Stimulated activated CD4-positive, alpha-beta T cell treated with anti-CD3 and anti-CD28 coated beads, Interleukin-4, amount 100 ng/mL, for 4 hours (primary cell): ENCODE measurements at places on chromosomes 7 and 10.

DNA sequence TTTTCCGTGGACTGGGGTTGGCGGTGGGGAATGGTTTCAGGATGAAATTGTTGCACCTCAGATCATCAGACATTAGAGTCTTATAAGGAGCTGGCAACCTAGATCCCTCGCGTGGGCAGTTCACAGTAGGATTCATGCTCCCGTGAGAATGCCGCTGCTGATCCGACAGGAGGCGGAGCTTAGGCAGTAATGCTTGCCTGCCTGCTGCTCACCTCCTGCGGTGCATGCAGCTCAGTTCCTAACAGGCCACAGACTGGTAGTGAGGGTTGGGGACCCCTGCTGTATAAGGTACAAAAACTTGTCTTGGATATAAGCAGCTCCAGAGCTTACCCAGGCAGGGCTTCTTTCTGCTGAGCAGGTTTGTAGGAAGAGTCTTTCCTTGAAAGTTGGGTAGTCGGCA is 53.9 kb downstream of the SHH start:
- DNase-seq, result no peak

DNA sequence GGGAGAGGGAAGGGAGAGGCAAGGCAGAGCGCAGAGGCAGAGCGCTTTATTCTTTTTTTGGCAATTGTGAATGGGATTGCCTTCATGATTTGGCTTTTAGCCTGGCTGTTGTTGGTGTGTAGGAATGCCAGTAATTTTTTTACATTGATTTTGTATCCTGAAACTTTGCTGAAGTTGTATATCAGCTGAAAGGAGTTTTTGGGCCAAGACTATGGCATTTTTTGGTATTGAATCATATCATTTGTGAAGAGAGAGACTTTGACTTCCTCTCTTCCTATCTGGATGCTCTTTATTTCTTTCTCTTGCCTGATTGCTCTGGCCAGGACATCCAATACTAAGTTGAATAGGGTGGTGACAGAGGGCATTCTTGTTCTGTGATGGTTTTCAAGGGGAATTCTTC is 291.3 kb downstream of the REEP3 start:
- no peak for DNase-seq

- no peak for DNase-seq
These were observed 75.2 kb upstream of the CELF2 start for GRCh38 chr10:10942441-10942840.

GRCh38 chr7:87058744-87059524 is 520 bp downstream of the ELAPOR2 start:
- no peak for DNase-seq

DNA sequence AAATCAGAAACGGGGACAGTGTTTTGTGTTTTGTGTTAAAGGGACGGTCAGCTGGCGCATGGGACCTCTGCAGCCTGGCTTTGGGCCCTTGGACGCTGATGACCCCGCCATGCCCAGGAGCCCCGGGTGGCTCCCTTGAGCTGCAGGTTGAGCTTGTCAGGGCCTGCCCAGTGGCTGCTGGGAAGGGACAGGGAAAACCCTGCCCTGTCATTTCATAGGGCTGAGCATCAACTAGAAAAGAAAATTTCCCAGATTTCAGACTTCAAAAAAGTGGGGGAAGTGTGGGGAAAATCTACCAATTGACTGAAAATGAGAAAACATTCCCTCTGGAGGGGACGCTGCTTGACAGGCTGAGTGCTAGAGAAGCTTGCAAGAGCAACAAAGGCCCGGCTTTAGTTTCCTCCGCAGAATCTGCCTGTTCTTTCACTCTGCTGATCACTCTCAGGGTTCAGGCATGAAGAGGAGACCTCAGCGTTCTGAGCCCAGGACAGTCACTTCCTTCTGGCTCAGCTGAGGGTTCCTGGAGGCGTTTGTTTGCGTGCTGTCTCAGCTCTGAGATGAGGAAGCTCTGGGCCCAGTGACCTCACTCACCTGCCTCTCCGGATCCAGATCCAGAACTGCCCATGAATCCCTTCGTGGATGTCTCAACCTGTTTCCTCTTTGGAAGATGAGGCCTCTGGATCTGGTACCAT is 18.6 kb upstream of the DNAJB6 start:
- no peak for DNase-seq

- DNase-seq, result no peak
These were observed 327.4 kb downstream of the RPS24 start for GRCh38 chr10:78361031-78361430.

DNA sequence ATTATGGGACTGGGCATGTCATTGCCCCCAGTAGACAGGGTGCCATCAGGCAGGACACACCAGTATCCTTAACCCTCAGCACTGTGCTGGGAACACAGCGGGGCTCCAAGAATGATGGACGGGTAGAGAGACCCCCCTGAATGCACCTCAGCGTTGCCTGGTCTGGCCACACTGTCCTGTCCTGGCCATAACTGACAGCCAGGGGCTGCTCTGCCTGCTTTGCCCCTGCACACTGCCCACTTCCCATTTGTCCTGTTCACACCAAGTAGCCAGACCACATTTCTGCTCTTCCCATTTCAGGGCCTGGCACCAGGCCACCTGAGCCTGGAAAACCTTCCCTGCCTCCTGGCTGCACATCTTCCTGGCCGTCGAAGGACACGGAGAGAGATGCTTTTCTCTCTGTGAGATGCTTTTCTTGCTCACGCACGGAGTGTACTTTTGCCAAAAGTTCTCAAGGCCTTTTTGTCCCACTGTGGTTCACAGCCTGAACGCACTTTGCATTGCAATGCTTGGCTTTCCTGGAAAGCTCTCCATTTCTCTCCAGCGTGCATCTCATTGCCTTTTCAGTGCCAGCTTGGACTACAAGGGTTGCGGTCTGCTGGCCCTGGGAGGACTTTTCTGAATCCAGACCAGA is 131.0 kb upstream of the EEPD1 start:
- no peak for DNase-seq

DNA sequence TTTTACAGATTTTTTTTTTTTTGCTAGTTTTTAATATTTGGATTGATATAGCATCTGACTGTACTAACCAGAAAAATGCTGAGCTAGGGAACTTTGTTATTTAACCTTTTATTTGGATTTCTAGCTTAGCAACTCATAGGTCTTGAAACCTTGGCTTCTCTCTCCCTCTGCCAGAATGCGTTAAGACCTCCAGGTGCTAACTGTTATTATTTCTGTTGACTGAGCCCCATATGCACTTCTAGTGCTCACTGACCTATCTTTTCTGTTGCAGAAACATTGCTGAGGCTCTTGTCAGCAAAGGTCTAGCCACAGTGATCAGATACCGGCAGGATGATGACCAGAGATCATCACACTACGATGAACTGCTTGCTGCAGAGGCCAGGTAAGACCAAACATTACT is 143.6 kb downstream of the LRRC4 start:
- DNase-seq, result no peak

DNA sequence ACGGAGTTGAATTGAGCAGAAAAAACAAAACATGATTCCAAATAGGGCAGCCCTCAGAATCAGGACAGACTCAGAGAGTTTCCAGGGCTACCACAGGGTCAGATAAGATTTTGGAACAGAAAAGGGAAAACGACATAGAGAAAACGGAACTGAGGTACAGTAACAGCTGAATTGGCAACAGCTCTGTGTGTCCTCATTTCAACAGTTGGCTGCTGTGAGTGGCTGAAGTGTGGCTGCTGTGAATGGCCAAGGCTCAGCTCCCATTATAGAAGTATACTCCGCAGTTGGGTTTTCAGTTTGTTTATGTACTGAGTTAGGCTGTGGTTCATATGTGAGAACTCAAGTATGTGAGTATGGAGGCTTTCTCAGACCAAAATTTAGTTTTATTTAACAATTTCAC is 32.0 kb downstream of the ANTXRL start:
- DNase-seq, result no peak
